ENCODE measurements at places on chromosomes 2 and 18. TPM values are rescaled to one million over a fixed set of nuclear protein-coding genes. Genes with fewer than 3 reads are reported as not detected.

PIAS2 gene
- total RNA-seq: 33.9 TPM

NCK2 gene
- total RNA-seq: 85.8 TPM

FOXD4L1 gene
- 0.17 TPM for total RNA-seq

C1QL2 gene
- total RNA-seq: not detected

DOCK10 gene
- total RNA-seq: 138 TPM

ABCB11 gene
- not detected for total RNA-seq

ERICH2 gene
- not detected for total RNA-seq

AQP4 gene
- total RNA-seq: not detected

TMEM169 gene
- total RNA-seq: 0.51 TPM

GCG gene
- total RNA-seq: not detected

GRCh38 chr2:236081171-236081570 is 87.0 kb downstream of the GBX2 start:
- no peak overlapping the region for H3K4me3 ChIP-seq
- no peaks in the 10 kb centered on the region for H3K27me3 ChIP-seq
- no peak overlapping the region for H3K27ac ChIP-seq
- H3K36me3 ChIP-seq: no peaks in the 10 kb centered on the region
- H3K4me1 ChIP-seq: no peaks in the 10 kb centered on the region
- no peak for DNase-seq

- H3K27me3 ChIP-seq: no peaks in the 10 kb centered on the region
- peaks cover 30% of the 10 kb centered on the region for H3K36me3 ChIP-seq
- no peak for DNase-seq
- H3K27ac ChIP-seq: no peak overlapping the region
These were observed 134.3 kb downstream of the THADA start for GRCh38 chr2:43461453-43462073.

DNA sequence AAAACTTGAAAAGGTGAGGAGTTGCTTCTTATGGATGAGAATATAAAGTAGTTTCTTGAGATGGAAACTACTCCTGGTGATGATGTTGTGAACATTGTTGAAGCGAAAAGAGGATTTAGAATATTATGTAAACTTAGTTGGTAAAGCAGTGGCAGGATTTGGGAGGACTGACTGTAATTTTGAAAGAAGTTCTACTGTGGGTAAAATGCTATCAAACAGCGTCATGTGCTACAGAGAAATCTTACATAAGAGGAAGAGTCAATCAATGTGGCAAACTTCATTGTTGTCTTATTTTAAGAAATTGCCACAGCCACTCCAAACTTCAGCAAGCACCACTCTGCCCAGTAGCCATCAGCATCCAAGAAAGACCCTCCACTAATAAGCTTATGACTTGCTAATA is 112.9 kb upstream of the ZEB2 start:
- H3K27me3 ChIP-seq: peaks cover 11% of the 10 kb centered on the region
- H3K4me1 ChIP-seq: no peaks in the 10 kb centered on the region
- DNase-seq: no peak
- no peak overlapping the region for H3K4me3 ChIP-seq

DNA sequence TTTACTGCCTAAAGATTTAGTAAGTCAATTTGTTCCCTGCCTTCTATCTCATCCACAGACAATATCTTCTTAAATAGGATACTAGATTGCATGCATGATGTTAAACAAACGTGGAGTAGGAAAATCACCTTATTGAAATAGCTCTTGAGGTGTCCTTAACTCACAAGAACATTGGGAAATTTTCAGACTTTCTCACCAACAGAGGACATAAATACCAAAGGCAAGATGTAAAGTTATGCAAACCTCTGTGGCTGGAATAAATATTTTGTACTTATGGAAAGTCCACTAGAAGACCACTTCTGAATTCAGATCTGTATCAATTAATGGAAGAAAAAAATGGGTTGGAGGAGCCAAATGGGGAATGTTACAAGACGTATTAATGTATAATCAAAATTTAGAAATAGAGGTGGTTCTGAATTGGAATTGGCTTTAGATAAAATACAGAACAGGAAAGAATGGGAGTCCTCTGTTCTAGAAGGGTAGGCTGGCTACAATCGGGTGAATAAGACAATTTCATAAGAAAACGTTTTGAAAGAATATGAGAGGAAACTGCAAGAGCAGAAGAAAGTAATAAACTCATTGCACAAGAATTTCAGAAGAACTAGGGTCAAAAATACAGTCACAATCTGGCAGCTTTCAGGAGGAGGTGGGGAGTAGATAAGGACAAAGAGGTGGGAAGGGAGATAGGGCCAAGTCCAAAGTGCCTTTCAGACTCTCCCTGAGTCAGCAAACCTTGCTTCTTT is 69.3 kb upstream of the FN1 start:
- no peaks in the 10 kb centered on the region for H3K4me1 ChIP-seq
- no peaks in the 10 kb centered on the region for H3K36me3 ChIP-seq
- H3K27ac ChIP-seq: no peak overlapping the region
- no peak for DNase-seq
- H3K4me3 ChIP-seq: no peak overlapping the region
- peaks cover 21% of the 10 kb centered on the region for H3K27me3 ChIP-seq

DNA sequence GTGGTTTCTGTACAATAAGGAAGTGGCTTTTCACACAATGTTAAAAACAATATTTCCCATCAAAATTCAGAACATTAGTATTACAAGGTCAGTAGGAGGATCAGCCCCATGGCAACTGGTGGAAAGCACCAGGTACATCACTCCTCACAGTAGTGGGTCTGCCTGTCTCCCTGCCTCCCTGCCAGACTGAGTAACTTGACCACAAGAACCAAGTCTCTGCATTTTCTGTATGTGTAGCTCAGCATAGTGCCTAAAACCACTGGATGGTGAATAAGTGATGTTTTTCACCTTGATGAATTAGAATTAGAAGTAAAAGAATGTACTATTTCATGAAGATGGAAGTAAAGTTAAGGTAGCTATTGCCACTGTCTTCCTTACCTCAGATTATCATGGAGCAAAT is 4.1 kb upstream of the WDR7 start:
- peak overlapping the region; percentile 12 for H3K4me3 ChIP-seq
- H3K36me3 ChIP-seq: peaks cover 3% of the 10 kb centered on the region
- peaks cover 31% of the 10 kb centered on the region for H3K4me1 ChIP-seq
- DNase-seq: peak; percentile 65
- peak overlapping the region; percentile 52 for H3K27ac ChIP-seq

GRCh38 chr2:159946326-159946999 is 116.0 kb downstream of the PLA2R1 start:
- DNase-seq: no peak
- H3K4me3 ChIP-seq: no peak overlapping the region
- H3K36me3 ChIP-seq: no peaks in the 10 kb centered on the region
- peaks cover 17% of the 10 kb centered on the region for H3K27me3 ChIP-seq
- H3K4me1 ChIP-seq: no peaks in the 10 kb centered on the region

- DNase-seq: no peak
- H3K27me3 ChIP-seq: no peaks in the 10 kb centered on the region
- H3K27ac ChIP-seq: no peak overlapping the region
- H3K4me3 ChIP-seq: no peak overlapping the region
- H3K36me3 ChIP-seq: no peaks in the 10 kb centered on the region
These were observed 92.0 kb upstream of the GULP1 start for GRCh38 chr2:188199716-188200128.

DNA sequence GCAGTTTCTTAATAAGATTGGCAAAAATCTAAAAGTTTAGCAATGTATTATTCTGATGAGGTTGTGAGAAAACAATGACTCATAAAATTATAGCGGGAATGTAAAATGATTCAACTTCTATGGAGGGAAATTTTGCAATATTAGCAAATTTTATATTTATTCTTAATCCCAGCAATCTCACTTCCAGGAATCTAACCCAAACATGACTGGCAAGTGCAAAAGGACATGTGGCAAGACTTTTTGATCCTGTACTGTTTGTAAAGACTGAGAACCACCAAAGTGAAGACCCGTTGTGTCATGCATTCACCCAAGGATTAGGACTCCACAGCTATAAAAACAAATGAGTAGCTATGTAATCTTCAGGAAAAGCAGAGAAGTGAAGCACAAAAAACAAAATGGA is 234.8 kb upstream of the KYNU start:
- H3K27me3 ChIP-seq: no peaks in the 10 kb centered on the region
- no peaks in the 10 kb centered on the region for H3K4me1 ChIP-seq
- H3K36me3 ChIP-seq: no peaks in the 10 kb centered on the region
- H3K4me3 ChIP-seq: no peak overlapping the region

DNA sequence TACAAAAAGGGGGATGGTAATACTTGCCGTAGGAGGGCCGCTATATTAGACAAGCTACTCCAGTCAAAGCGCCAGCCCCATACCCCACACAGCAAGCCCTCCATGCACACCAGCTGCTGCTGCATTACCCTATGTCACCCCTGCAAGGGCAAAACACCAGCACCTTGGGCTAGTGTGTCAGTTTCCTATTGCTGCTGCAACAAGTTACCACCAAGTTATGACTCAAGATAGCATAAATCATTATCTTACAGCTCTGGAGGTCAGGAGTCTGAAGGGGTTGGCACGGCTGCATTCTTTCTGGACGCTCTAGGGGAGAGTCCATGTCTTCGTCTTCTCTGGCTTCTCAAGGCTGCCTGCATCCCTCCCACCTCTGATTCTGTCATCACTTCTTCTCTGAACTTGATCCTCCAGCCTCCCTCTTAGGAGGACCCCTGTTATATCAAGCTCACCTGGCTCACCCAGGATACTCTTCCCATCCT is 88.6 kb upstream of the ACAA2 start:
- DNase-seq: no peak
- H3K4me3 ChIP-seq: no peak overlapping the region
- no peaks in the 10 kb centered on the region for H3K36me3 ChIP-seq
- H3K27me3 ChIP-seq: no peaks in the 10 kb centered on the region

GRCh38 chr2:31191931-31192330 is 25.4 kb downstream of the CAPN14 start:
- DNase-seq: no peak
- no peak overlapping the region for H3K4me3 ChIP-seq
- peaks cover 1% of the 10 kb centered on the region for H3K27me3 ChIP-seq
- no peaks in the 10 kb centered on the region for H3K4me1 ChIP-seq
- no peak overlapping the region for H3K27ac ChIP-seq

DNA sequence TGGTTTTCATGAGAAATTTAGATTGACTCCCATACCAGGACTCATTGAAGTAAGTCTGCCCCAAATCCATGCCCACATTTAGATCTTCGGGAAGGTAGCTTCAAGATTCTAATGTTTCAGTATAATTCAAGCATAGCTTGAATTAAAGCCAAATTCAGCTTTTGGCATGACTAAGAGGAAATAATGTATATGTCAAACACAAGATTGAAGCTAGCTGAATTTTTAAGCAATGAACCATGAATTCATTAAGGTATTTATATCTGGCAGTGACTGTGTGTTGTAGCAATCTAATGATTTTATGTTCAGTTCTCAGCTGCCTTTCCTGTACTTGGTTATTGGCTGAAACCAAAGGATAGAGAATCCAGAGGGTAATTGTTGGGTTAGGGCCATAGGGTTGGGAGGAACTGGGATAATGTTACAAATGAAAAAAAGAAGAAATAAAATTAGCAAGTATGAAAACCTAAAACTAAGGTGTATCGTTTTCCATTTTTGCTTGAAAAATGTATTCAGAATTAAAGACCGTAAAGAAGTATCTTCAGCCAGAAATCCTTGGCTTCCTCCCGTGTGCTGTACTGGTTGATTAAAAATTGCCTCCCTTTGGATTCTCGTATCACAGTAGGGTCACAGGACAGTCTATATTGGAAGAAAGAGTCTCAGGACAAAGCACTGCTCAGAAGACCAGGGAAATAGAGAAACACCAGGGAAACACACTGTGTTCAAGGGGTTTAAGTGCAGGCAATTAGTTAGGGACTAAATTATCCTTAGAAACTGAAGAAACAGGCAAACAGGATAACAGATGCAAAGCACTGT is 119.0 kb upstream of the FN1 start:
- H3K27me3 ChIP-seq: no peaks in the 10 kb centered on the region
- no peaks in the 10 kb centered on the region for H3K36me3 ChIP-seq
- H3K27ac ChIP-seq: no peak overlapping the region
- no peaks in the 10 kb centered on the region for H3K4me1 ChIP-seq
- H3K4me3 ChIP-seq: no peak overlapping the region
- no peak for DNase-seq

DNA sequence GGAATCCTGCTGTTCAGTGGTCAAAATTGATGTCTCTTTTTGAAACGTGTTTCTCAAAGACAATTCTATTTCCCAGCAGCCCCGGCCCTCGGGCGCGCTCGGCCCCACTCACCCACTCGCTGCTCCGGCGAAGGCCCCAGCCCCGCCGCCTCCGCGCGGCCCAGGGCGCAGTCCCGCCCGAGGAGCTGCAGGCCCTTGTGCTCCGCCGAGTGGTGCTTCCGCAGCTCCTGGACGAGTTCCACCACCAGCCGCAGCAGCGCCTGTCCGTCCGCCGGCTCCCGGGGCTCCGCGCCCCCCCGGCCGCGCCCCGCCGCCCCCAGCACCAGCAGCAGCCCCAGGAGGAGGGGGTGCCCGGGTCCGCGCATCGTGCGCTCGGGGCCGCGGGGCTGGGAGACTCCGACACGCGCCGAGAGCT is 413 bp downstream of the ALKAL2 start:
- H3K27me3 ChIP-seq: peaks cover 47% of the 10 kb centered on the region
- peak; percentile 62 for DNase-seq
- peaks cover 4% of the 10 kb centered on the region for H3K4me1 ChIP-seq
- no peak overlapping the region for H3K27ac ChIP-seq
- peaks cover 5% of the 10 kb centered on the region for H3K36me3 ChIP-seq
- no peak overlapping the region for H3K4me3 ChIP-seq

GRCh38 chr18:76928179-76928868 is 106.0 kb downstream of the ZNF236 start:
- no peaks in the 10 kb centered on the region for H3K27me3 ChIP-seq
- DNase-seq: no peak
- H3K4me3 ChIP-seq: no peak overlapping the region
- H3K36me3 ChIP-seq: peaks cover 52% of the 10 kb centered on the region

- no peak overlapping the region for H3K27ac ChIP-seq
- H3K4me3 ChIP-seq: no peak overlapping the region
- DNase-seq: peak; percentile 70
These were observed 140.4 kb downstream of the RBMS1 start for GRCh38 chr2:160353166-160353565.

DNA sequence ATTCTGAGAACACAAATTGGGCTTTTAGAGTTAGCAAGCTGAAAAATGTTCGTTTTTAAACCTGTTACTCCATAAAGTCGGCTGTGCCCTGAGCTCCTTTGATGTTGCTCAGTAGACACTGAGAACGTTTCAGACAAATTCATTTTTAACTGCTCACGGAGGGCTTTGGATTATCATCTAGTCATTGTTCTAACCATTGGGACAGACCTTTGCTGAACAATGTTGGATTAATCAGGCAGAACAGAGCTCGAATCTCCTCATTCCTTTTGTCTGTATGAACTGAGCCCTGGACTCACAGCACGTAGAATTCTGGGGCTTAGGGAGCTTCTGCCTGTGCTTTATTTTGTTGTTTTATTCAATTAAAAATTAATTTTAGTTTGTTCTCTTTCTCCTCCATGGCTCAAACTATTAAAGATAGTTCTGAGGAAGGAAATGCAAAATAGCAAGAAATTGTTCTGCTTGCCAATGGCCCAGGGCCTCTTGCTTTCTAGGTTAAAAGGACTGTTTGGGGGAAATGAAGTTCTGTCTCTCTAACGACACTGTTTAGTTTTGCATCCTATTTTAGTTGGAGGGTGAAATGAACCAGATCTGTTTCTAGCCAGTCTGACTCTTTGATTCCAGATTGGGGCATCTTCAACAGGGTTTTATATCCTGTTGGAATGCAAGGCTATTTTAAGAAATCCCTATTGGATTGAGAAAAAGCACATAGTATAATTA is 114.7 kb upstream of the CXCR4 start:
- H3K4me3 ChIP-seq: no peak overlapping the region
- no peaks in the 10 kb centered on the region for H3K36me3 ChIP-seq
- H3K4me1 ChIP-seq: peaks cover 8% of the 10 kb centered on the region
- H3K27ac ChIP-seq: no peak overlapping the region
- no peak for DNase-seq

- no peak for DNase-seq
- H3K27me3 ChIP-seq: no peaks in the 10 kb centered on the region
- peaks cover 6% of the 10 kb centered on the region for H3K4me1 ChIP-seq
- H3K36me3 ChIP-seq: no peaks in the 10 kb centered on the region
- no peak overlapping the region for H3K4me3 ChIP-seq
- H3K27ac ChIP-seq: no peak overlapping the region
These were observed 70.1 kb downstream of the EDAR start for GRCh38 chr2:108918941-108919341.
